ENCODE measurements at places on chromosomes 2 and 18. TPM values are rescaled to one million over a fixed set of nuclear protein-coding genes. Genes with fewer than 3 reads are reported as not detected.

GRCh38 chr2:79131687-79132086 lies 11.4 kb downstream of the REG1A start:
- DNase-seq: no peak

DNA sequence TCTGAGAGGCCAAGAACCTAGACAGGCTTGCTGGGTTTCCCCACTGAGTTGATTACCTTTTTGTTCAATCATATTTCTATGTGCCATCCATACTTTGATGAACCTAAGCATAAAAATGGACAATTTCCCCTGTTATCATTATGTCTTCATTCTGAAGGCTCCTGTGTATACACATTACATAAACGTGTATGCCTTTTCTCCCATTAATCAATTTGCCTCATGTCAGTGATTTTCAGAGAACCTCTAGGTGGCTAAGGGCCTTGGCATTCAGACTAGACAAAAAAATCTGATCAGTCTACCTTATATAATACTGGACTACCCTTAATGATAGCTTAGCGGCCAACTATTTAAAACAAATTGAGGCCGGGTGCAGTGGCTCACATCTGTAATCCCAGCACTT lies 4.1 kb upstream of the PEX13 start:
- no peak for DNase-seq

DNA sequence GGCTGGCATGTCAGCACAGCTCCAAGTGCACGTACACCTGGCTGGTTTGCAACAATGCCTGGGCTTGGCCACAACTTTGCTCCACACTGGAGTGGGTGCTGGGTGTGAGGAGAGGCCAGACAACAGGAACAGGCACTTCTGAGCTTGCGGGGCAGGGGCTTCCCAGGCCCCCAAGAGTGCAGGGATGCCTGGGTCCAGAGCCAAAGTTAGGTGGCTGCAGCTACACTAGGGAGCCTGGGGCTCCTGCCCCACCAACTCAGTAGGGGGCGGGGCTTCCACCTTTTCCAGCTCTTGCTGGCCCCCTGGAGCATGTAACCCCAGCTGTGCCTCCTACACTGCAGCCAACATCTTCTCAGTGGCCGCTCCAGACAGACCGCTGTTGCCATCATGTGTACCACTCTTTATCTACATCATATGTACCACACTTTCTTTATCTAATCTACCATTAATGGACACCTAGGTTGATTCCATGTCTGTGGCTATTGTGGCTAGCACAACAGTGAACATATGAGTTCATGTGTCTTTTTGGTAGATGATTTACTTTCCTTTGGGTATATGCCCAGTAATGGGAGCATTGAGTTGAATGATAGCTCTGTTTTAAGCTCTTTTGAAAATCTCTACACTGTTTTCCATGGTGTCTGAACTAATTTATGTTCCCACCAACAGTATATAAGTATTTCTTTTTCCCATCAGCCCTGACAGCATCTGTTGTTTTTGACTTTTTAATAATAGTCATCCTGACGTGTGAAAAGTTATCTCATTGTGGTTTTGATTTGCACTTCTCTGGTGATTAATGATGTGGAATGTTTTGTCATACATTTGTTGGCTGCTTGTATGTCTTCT lies 87.9 kb downstream of the ZNF804A start:
- no peak for DNase-seq

- no peak for DNase-seq
Observed at GRCh38 chr2:71892423-71892730, 255.3 kb downstream of the CYP26B1 start.

GRCh38 chr2:47239119-47239969 lies 84.2 kb upstream of the STPG4 start:
- DNase-seq: no peak

Gene KCNIP3
- not detected for total RNA-seq

DNA sequence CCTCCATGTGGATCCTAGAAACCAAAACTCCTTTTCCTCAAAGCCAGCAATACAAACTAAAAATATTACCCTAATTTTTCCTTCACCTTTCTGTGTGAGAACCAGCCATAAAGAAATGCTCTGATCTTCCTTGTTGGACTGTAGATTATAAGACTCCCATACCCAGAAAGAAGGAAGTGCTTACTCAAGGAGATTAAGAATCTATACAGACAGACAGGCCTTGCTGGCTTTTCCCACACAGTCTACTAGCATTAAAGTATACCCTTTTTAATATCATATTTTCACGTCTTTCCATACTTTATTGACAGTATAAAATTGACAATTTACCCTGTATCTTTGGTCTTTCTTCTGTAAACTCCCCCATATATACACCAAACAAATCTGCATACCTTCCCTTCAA lies 139.0 kb downstream of the GULP1 start:
- no peak for DNase-seq

Gene PROM2
- total RNA-seq: 1.2 TPM

Gene LRRTM4
- not detected for total RNA-seq

DNA sequence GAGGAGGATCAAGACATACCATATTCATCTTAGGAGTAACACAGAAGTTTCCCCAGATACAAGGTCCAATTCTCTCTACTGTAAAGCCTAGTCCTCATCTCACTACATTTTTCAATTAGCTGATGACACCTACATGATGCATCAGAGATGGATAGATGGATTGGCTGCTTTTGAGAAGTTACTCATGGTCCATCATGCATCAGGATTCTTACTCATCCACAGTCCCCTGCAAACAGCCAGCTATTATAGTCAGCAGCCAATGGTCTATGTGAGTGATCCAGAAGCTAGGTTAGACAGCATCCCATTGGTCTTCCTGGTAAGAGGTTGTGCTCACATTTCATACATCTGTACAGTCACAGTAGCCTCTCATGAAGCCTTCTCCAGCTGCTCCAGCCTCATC lies 154.5 kb upstream of the NRP2 start:
- no peak for DNase-seq

DNA sequence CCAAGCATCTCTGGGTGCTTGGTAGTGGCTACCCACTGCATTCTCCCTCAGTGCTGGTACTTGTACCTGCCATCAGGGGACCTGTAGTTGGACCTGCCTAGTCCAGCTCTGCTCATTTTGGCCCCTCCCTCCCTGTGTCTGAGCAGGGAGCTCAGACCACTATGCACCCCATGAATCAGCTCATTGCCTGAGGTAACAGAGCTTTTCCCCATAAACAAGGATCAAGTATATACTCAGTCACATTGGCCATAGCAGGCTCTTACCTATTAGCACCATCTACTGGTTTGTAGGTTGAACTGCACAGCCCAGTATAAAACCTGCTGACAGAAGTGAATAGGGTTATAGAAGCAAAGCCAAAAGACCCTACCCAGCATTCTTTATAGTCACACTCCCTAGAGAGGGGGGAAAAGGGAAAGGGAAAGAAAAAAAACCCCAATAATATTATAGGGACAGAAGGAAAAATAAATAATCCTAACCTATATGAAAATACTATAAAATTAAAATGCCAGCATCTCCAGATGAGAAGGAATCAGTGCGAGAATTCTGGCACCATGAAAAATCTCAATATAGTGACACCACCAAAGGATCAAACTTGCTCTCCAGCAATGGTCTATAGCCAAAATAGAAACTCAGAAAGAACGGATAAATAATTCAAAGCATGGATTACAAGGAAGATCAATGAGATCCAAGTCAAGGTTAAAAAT lies 6.9 kb upstream of the FLACC1 start:
- DNase-seq: peak; percentile 70

GRCh38 chr18:136433-136832 lies 21.9 kb upstream of the USP14 start:
- peak; percentile 84 for DNase-seq

- peak; percentile 34 for DNase-seq
Observed at GRCh38 chr2:240024766-240025165, 376 bp downstream of the NDUFA10 start.

DNA sequence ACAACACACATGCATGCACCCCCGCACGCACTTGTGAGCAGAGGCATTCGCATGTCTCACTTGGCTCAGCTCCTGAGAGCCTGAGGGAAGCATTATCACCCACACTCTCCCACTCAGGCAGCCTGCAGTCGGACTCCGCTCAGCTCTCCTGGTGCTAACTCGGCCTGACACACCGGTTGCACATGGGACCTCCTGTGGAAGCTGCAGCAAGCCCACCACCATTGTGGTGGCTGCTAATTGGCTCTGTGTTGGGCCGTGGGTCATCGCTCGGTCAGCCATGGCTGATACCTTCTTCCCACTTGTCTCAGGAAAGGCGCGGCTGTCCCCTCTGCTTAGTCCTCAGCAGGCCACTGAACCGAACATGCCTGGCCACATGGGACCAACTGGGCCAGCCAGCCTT lies 13.7 kb upstream of the TEX261 start:
- no peak for DNase-seq

Gene CLEC4F
- total RNA-seq: not detected

DNA sequence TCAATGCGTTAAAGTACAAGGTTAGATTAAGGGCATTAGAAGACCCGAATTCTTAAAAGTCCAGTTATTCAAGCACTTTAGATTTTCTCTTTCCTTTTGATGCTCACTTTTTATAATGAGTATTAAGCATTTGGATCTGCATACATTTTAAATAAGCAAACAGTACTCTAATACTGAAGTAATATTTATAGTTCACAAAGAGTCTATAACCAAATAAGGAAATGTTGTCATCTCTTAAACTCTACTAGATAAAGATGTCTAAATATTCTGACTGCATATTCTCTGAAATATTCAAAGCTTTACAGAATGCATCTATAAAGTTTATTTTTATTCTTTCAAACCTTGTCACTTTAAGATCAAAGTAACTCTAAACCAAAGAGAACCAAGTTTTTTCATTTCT lies 25.5 kb downstream of the PPP3R1 start:
- no peak for DNase-seq

Gene KRTCAP3
- total RNA-seq: 6.9 TPM

GRCh38 chr2:203951366-203951902 lies 14.9 kb downstream of the ICOS start:
- peak; percentile 7 for DNase-seq

DNA sequence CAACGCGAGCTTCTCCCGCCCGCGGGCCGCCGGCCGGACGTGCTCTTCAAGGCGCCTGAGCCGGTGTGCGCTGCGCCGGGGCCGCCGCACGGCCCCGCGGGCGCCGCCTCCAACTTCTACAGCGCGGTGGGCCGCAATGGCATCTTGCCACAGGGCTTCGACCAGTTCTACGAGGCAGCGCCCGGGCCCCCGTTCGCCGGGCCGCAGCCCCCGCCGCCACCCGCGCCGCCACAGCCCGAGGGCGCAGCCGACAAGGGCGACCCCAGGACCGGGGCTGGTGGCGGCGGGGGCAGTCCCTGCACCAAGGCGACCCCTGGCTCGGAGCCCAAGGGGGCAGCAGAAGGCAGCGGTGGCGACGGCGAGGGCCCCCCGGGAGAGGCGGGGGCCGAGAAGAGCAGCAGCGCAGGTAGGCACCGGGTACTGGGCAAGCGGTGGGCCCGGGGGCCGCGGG lies 676 bp downstream of the HOXD11 start:
- no peak for DNase-seq

DNA sequence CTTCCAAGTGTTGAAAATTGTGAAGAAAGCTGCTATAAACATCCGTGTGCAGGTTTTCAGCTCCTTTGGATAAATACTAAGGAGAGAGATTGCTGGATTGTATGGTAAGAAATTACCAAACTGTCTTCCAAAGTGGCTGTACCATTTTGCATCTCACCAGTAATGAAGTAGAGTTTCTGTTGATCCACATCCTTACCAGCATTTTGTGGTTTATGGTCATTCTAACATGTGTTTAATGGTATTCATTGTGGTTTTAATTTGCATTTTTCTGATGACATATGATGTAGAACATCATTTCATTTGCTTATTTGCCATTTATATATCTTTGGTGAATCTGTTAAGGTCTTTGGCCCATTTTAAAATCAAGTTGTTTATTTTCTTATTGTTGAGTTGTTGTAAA lies 260.7 kb downstream of the SPAG16 start:
- no peak for DNase-seq

Gene CACNB4
- total RNA-seq: 0.76 TPM

Gene FHOD3
- total RNA-seq: 2.5 TPM

DNA sequence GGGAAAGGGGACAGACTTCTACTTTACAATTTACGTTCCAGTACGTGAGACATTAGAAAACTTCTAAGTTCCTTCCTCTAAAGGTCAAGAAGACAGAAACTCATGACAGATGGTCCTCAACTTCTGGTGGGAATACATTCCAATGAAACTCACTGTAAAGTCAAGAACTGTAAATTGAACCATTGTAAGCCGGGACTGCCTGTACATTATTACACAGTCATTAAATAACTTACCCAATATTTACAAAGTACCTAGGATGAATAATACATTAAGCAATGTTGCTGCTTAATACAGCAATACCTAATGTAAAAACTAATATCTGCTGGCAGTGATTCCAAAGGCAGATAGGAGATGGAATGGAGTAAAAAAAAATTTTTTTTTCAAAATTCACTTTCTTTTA lies 51.9 kb downstream of the CDH2 start:
- no peak for DNase-seq

GRCh38 chr2:25165992-25166875 lies 2.1 kb downstream of the POMC start:
- DNase-seq: peak; percentile 79

Gene AQP12A
- total RNA-seq: not detected

DNA sequence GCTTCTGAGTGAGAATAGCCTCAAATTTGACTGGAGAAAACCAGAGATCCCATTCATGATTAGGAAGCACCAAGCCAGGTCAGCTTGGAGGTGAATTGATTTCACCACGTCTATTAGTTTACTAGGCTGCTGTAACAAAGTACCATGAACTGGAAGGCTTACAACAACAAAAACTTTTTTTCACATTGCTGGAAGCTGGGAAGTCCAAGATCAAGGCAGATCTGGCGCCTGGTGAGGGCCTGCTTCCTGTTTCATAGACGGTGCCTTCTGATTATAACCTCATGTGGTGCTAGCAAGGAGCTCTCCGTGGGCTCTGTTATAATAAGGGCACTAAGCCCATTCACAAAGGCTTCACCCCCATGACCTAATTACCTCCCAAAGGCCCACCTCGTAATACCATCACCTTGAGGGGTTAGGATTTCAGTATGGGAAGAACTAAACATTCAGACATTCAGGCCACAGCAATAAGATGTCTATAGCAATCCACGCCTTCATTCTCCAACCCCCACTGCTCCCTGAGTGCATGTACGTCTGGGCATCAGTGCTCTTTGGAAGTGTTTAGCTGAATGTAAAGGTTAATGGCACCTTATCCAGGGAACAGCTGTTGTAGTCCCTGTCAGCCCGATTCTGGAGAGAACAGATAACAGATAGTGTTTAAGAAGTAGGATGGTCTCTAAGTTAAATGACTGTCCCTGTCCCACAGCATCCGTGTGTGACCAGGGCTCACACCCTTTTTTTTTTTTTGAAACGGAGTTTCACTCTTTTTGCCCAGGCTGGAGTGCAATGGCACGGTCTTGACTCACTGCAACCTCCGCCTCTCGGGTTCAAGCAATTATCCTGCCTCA lies 89.2 kb downstream of the SOCS6 start:
- DNase-seq: no peak

- peak; percentile 29 for DNase-seq
Observed at GRCh38 chr2:23673830-23674679, 252.9 kb downstream of the ATAD2B start.

Gene PAIP2B
- total RNA-seq: 6.9 TPM

Gene GPR17
- not detected for total RNA-seq

DNA sequence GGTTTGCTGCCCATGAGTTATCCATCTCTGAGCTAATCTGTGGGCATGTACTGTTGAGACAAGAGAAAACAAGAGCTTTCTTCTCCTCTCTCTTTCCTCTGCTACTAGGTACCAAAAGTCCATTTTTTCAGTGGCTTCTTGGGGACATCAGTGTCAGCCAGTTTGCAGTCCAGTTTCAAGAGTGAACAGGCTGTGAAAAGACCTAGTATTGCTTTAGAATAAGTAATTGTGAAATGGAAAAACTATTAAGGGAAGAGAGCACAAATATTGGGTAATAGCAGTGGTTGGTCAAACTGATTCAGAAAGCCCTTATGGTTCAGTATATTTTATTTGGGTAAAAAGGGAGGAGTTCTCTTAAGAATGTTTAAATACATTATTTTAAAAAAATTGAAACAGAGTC lies 33.0 kb upstream of the MEP1B start:
- no peak for DNase-seq

Data from OCI-LY7 (cell line).